H7 (cell line): ENCODE measurements at places on chromosomes 5 and 9. TPM values are rescaled to one million over a fixed set of nuclear protein-coding genes. Genes with fewer than 3 reads are reported as not detected.

Gene GKAP1
- 2.8 and 4.8 TPM in 2 replicates for total RNA-seq

Gene SAPCD2
- total RNA-seq = 59.7 and 59.9 TPM in 2 replicates

Gene CD74
- total RNA-seq = 18.0 and 32.2 TPM in 2 replicates

Gene TTC16
- 0.11 TPM in 1 of 2 replicates, not detected in the other for total RNA-seq

Gene CSNK1G3
- total RNA-seq = 42.1 and 46.4 TPM in 2 replicates

Gene SMC2
- 15.6 and 21.6 TPM in 2 replicates for total RNA-seq

Gene MYOT
- total RNA-seq = not detected in 2 replicates

Gene CNTLN
- 6.3 and 9.0 TPM in 2 replicates for total RNA-seq

GRCh38 chr9:128575916-128576315 lies 23.5 kb downstream of the SPTAN1 start:
- DNase-seq = no peak

- DNase-seq = no peak
Observed at GRCh38 chr5:179595916-179596315, 27.6 kb downstream of the HNRNPH1 start.

DNA sequence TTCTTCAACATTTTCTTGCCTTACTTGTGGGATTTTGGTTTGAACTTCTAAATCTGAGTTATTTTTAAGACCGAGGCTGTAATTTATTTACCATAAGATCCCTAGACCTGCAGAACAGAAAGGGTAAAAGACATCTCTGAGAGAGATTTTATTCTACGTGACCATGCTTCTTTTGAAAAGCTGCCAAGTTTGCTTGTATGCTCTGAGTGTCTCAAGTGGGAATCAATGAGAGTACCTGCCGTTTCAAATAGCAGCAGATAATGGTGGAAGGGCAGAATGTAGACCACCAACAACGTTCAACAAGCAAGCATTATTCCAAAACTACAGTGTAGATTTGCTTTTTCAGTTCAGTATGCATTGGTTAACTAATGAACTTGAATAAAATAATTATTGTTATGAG lies 108.6 kb upstream of the MINAR2 start:
- no peak for DNase-seq

DNA sequence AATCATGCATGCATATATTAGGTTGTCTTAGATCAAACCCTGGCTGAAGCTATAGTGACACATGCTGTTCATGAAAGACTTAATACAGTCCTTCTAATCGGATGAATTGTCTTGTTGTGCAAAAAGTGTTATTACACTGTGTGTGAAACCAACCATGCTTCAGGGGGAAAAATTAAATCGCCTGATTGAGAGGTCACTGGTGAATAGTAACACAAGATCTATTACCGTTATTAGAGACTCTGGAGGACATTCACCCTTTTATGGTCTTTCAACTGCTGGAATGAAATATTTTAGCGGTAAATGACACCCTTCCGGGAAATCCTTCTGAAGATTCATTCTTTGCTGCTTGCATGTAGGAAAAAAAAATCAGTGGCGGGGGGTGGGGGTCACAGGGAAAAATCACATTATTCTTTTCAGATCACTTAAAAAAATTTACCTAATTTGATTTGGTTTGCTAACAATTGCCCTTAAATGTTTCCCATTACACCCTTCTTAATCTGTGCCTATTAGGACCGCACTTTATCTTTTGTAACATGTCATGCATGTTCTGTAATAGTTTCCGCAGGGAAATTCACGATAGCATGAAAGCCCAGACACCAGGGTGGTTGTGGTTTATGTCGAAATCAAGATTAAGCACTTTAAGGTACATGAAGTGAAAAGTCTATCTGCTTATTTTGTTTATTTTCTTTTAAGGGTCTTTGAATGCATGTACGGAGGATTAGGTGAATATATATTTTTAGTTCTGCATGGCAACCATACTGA lies 120.6 kb downstream of the FOCAD start:
- DNase-seq = no peak

DNA sequence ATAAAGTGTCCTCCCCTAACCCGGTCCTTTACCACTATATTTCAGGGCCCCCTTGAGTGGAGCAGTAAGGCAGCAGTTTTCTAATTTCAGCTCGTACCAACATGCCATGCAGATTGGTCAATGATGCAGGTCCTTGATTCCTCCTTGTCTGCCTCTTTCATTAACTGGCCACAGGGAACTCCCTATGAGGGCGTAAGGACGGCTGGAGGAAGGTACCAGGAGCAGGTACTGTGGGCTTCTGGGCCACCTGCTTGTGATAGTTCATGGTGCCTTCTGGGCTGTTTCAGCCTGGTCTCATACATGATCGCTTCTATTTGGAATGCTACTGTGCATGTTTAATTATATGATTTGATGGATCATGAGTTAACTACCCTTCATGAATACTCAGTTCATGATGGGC lies 9.4 kb upstream of the ZFR start:
- no peak for DNase-seq

GRCh38 chr9:82987370-82988189 lies 75.4 kb downstream of the RASEF start:
- DNase-seq = no peak

GRCh38 chr5:154005648-154006047 lies 33.1 kb downstream of the FAM114A2 start:
- DNase-seq = no peak

- no peak for DNase-seq
Observed at GRCh38 chr9:130794923-130795495, 40.0 kb upstream of the ABL1 start.

- DNase-seq = no peak
Observed at GRCh38 chr5:177431317-177432142, 5.1 kb downstream of the GRK6 start.

DNA sequence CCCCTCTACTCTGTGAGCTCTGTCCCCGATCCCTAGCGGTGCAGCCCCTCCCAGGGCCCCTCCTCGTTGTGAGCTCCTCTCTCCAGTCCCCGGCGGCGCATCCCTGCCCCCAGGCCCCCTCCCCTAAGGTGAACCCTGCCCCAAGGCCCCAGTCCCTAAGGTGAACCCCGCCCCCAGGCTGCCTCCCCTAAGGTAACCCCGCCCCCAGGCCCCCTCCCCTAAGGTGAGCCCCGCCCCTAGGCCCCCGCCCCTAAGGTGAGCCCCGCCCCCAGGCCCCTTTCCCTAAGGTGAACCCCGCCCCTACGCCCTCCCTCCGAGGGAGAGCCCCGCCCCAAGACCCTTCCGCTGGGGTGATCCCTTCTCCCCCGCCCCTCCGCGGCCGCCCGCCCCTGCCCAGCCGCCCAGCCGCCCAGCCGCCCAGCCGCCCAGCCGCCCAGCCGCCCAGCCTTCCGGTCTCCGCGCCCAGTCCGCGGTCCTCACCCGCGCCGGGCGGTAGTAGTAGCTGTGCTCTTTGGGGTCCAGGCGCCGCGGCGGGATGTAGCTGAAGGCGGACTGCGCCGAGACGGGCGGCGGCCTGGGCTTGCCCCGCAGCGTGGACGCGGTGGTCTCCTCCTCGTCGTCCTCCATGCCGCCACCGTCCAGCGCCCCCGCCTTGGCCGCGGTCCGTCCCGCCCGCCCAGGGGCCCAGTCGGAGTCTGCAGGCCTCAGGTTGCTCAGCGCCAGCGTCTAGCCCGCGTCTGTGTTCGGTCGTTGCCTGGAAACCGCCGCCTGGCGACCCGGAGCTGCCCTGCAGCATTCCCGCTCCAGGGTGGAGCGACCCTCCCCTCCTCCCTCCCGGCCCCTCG lies at the start of gene CFAP90:
Gene CFAP90, minus strand, starts transcription at position 739 of the 845 bp plus-strand sequence. Its CDS starts 112 bp downstream, at position 627.
- DNase-seq = peak; percentile 98

DNA sequence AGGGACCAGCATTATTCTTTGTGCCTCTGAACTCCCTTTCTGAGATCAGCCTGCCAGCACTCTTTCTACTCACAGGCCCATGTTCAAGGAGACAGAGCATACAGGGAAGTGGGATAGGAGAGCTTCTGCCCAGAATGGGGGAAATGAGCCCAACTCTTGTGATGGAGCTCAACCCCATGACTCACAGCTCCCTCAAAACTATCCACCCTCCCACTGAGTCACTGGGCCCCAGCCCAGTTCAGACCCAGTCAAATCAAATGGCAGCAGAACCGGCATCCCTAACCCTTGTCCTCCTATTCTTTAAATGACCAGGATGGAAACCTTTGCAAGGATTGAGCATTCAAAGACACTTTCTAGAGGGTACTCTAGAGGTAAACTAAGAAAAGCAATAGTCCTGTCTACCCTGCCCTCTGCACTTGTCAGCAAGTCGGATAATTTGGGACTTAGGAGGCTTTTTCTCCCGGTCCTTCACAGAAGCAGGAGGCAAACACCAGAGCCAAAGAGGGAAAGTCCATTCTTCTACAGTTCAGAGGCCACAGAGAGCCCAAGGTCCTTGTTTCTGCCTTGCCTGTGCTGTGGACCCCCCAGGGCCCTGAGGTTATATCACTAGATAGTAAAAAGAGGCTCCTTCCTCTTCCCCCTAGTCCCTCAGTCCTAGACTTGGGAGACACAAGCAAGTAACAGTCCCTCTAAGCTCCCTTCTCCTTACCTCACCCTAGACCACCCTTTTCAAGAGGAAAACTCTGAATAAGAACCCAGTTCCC lies 3.2 kb downstream of the ATOSB start:
- DNase-seq = no peak

- DNase-seq = no peak
Observed at GRCh38 chr5:174223355-174223754, 177.8 kb downstream of the NSG2 start.

DNA sequence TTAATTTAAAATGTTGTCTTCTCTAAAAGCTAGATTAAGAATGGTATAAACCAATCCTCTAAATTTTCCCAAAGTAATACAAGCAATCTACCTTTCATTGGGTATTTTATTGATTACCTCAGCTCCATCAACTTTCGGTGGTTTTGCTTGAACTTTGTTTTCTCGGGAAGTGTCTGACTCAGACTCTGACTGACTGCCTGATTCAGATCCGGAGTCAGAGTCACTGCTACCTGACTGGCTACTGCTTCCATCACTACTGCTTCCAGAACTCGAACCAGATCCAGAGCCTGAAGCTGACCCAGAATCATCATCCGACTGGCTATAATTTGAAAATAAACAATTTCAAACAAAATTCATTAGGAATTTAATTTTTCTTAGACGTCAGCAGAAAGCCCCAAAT lies 24.0 kb downstream of the CHD1 start:
- no peak for DNase-seq

DNA sequence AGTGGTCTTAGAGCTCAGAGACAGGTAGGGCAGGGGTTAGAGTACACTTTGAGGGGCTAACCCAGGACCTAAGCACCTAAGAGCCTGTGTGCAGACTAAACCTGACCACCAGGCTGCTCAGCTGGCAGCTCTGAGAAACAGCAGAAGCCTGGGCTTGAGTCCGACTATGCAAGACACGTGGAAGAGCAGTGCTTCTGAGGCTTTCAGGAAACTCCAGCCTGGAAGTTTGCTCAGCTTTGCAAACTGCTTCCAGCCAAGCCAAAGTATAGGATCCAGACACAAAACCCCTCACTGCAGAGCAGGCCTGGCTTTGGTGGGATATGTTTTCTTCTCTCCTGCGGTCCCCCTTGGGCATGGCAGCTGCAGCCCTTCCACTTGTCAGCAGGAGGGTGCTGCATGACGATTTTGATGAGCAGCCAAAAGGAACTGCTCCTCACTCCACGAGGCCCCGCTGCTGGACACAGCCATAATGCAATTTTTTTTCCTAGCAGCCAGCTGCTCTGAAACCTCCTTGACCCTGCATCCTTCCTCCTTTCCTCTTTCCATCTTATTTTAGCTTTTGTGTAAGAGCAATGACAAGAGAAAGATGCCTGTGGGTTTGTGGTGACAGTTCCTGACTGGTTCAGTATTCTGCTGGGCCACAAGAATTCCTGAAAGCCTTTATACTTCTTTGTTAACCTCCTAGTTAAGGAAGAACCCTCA lies 123.1 kb downstream of the LIFR start:
- no peak for DNase-seq

DNA sequence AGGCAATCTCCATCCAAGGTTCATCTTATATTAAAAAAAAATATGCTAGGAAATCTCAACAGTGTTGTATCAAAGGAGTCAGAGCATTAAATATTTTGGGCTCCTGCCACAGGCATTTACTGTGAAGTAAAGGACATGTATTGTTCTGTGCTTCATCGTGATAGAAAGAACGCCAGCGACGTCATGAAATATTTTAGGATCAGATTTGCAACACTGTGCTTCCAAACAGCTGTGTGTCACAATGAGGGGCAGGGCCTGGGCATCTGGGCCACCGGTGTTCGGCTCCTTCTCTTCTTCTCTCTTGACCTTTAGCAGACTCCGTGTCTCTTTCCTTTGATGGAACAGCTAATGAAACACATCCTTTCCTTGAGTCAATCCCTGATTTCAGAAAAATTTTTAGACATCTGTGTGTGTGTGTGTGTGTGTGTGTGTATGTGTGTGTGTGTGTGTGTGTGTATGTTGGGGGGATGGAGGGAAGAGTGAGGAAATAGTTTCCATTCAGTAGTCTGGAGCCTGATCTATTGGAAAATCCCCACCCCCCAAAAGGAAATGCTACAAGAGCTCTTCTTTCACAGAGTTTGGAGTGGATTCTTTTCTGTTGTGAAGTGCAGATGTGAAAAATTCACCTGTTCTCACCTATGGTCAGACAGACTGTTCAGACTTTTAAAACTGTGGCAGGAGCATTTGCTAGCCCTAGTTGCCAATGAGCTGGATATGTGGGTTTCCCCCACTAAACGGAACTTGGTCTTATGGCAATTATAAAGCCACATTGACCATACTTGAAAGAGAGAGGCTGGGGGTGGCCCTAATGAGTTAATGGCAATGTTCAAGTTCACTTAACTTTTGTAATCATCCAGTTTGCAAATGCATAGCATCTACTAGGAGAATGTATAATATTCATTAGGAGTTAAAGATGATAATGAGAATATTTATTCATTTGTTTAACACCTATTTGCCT lies 18.1 kb upstream of the TNC start:
- DNase-seq = no peak

DNA sequence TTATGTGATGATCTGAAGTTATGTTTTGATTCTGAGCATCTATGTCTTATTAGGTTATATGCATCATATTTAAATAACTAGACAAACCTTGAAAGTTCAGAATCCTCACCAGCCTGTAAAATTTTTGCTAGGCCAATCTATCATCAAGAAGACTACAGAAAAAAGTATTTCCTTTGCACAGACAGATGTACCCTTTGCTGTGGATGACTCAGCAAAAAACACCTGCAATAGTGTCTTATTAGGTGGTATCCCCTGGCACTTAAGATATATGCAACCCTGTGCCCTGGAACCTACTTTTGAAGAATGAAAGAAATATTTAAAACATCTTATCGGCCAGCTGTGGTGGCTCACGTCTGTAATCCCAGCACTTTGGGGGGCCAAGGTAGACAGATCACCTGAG lies 130.6 kb downstream of the SLF1 start:
- DNase-seq = no peak

DNA sequence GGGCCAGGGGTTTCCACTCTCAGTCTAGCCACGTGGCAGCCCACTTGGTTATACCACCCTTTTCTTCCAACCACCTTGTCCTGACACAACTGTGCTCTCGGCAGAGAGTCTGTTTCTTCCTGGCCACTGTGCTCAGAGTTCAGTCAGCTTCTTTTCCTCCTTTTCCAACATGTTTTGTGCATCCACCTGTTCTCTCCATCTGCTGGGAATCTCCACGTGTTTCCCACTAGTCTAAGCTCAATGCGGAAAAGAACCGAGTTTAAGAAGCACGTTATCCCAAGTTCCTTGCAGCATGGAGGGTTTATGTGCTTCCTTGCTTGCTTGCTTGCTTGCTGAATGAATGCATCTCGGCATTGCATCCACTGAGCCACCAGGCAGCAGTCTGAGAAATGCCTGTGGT lies 543.6 kb upstream of the DAP start:
- no peak for DNase-seq

- no peak for DNase-seq
Observed at GRCh38 chr5:111198281-111198966, 25.8 kb upstream of the CAMK4 start.
